ENCODE measurements at places on chromosomes 3 and 15. TPM values are rescaled to one million over a fixed set of nuclear protein-coding genes. Genes with fewer than 3 reads are reported as not detected.

The SIDT1 gene
- 25.5 TPM for total RNA-seq

The P2RY14 gene
- 1.4 TPM for total RNA-seq

The TRIM42 gene
- not detected for total RNA-seq

The CPLX3 gene
- total RNA-seq, result not detected

The CCR3 gene
- 1.9 TPM for total RNA-seq
